PC-9 (cell line): ENCODE measurements at places on chromosomes 12 and 14.
A peak's percentile ranks its signal among the peaks of the same experiment; 100 is the strongest.

DNA sequence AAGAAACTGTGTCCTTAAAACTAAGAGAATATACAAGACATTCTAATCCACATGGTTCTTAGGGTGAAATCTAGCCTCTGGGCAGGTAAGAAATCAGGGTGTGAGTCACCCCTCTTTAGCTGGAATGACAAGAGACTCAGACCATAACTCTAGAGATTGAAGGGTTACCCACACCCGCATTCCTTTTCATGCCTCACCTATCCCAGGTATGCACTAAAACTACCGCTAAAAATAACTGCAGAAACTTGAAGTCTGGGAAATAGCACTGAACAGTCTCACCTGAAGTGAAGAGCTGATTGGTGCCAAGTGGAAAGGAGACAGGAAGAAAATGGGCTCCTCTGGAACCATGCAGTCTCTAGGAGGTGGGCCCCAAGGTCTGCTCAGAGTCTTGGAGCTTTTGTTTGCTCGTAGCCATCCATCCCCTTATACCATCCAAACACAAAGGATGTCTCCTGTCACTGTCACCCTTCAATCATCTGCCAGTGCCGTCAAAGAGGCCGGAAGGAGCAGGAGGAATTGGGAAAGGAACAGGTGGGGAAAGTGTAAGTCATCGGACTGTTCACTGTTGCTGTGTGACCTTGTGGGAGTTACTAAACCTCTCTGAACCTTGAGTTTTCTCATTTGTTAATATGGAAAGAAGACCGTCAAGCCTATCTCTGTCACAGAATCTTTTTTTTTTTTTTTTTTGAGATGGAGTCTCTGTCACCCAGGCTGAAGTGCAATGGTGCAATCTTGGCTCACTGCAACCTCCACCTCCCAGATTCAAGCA, 22.4 kb downstream of the DDX47 start:
- peak; percentile 99 for DNase-seq

DNA sequence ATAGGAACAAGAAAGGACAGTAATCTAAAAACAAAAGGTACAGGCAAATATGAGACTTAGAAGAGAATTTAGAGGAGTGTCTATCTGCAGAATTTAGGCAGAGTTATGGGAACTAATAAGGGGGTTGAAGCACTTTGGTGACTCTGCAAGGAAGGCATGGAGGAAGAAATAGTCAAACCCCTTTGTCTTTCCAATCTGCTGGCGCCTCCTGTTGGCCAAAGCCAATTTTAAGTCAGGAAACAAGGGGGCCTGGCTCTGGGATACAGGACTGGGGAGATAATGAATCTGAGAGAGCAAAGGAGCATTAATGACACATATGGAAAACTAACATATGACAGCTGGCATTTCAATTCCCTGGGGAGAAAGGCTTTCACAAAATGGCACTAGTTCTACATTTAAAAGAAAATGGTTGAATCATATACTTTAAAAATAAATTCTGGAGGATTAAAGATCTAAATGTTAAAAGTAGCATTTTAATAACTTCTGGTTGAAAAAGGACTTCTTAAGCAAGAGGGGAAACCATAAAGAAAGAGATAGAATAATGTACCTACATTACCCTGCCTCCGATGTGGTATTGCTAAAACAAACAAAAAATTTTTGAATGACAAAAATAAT, 48.5 kb upstream of the CSRP2 start:
- no peak for DNase-seq

DNA sequence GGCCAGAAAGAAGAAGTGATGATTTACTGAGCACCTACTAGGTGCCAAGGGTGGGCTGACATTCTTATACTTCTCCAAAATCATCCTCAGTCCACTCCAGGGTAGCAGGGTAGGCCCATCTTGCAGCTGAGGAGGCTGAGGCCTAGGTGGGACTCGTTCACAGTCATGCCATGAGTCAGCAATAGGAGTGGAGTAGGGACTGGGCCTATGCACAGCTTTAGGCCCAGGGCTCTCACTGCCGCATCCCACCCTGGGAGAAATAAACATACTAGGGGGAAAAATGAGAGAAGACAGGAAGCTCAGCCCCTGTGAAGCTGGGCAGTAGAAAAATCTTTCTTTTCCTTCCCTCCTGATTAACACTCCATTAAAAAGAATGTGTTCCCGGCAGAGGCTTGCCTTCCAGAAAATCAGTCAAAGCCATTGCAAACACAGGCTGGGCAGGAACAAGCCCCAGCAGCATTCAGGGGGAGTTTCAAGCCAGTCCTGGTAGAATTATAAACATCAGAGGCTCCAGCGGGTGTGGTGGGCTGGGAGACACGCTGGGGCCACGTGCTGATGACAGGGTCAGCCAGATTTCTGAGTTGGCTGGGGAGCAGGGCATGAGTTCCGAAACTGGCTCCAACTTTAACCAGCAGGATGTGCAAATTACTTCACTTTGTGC, 1.8 kb downstream of the HSPB8 start:
- no peak for DNase-seq

GRCh38 chr12:95553197-95553943, 2.1 kb upstream of the USP44 start:
- no peak for DNase-seq

DNA sequence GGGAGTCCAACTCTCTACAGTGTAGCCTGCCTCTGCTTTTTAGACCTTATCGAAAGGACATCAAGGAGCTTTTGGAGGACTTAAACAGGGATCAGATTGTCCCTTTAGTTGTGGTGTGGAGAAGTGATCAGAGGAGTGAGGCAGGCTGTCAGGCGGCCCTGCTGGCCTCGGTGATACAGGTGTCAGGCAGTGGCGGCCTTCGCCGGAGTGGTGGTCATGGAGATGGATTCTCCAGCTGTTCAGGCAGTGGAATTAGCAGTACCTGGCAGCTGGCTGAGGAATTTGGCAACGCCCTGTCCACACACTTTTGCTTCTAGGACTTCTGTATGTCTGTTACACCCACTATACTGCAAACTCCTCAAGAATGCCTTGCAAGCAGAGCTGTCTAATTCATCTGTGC, 4.2 kb upstream of the CLMN start:
- DNase-seq: no peak

GRCh38 chr14:28762955-28763326, 3.6 kb upstream of the FOXG1 start:
- DNase-seq: no peak

GRCh38 chr12:110067531-110067930, 19.2 kb upstream of the C12orf76 start:
- DNase-seq: no peak

GRCh38 chr14:102419716-102420115, 57.0 kb downstream of the TECPR2 start:
- DNase-seq: no peak

- no peak for DNase-seq
Measured at GRCh38 chr12:75709503-75709902, 198.1 kb upstream of the KRR1 start.

DNA sequence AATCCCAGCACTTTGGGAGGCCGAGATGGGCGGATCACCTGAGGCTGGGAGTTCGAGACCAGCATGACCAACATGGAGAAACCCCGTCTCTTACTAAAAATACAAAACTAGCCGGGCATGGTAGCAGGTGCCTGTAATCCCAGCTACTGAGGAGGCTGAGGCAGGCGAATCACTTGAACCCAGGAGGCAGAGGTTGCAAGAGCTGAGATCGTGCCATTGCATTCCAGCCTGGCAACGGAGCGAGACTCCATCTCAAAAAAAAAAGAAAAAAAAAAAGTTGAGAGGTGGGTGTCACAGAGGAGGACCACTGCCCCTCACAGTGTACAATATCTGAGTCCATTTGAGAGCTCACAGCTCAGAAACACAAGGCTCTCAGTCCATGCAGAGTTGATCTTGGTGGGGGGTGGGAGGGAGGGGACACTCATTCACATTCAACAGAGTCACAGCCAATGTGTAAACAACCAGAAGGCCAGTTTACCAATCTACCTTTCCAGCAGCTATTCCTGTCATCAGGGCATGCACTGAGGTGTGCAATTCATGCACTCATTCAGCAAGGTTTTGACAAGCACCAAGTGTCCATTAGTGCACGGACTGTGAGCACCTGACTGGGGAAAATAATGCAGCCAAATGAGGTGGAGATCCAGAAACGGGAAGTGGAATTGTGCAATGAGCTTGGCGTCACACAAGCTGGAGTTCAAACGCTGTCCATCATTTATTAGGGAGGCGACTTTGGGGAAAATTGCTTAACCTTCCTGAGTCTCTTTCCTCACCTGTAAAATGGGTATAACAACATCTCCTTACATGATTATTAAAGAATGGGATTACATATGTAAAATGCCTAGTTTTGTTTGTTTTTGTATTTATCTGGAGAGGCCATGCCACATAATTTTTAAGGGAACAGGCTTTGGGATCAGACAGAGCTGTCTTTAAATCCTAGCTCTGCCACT, 4.4 kb upstream of the EIF5 start:
- peak; percentile 54 for DNase-seq

GRCh38 chr14:68510201-68511128, 282.4 kb downstream of the ZFP36L1 start:
- no peak for DNase-seq

GRCh38 chr14:90140956-90141316, 79.1 kb downstream of the KCNK13 start:
- peak; percentile 53 for DNase-seq

DNA sequence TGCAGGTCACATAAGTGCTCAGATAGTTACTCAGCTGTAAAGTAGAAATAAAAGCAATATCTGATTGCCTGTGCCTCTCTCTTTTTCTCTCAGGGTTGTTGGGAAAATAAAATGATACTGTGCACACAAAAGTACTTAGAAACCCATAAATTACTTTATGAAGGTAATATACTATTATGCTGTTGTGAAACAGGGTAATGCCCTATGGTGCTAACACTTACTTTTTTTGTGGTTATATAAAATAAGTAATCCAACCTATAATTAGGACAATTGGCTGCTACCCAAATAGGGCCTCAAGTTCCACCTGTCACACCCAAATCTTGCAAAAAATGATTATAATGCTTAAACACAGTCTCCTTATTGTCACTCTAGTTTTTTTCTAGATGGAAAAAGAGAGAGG, 50.6 kb downstream of the DAAM1 start:
- no peak for DNase-seq

- DNase-seq: no peak
Measured at GRCh38 chr14:91311284-91311662, 66.8 kb upstream of the GPR68 start.

- DNase-seq: peak; percentile 56
Measured at GRCh38 chr12:32921397-32921796, 24.8 kb upstream of the PKP2 start.

GRCh38 chr12:60308366-60308991, 712.6 kb downstream of the SLC16A7 start:
- DNase-seq: peak; percentile 40

- DNase-seq: no peak
Measured at GRCh38 chr12:104578453-104578852, 121.7 kb downstream of the CHST11 start.

DNA sequence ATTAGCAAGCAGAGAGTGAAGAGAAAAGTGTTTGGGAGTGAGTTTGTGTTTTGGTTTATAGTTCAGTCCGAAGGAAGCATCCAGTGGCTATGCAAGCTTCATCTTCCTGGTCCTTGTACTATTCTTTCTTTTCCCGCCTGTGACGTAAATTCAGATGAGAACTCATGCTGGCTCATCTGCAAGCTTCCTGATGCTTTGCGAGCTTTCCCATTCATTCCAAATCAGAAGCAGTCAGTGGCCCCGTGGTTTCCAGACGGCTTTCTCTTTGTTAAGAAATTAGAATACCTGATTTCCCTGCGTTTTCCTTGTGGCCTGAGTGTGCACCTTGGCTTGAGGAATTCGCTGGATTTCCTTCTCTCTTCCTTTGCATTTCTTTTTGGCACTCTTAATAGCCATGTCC, 89.5 kb downstream of the TESC start:
- DNase-seq: no peak

- DNase-seq: no peak
Measured at GRCh38 chr12:56082967-56083366, 3.0 kb downstream of the ERBB3 start.

DNA sequence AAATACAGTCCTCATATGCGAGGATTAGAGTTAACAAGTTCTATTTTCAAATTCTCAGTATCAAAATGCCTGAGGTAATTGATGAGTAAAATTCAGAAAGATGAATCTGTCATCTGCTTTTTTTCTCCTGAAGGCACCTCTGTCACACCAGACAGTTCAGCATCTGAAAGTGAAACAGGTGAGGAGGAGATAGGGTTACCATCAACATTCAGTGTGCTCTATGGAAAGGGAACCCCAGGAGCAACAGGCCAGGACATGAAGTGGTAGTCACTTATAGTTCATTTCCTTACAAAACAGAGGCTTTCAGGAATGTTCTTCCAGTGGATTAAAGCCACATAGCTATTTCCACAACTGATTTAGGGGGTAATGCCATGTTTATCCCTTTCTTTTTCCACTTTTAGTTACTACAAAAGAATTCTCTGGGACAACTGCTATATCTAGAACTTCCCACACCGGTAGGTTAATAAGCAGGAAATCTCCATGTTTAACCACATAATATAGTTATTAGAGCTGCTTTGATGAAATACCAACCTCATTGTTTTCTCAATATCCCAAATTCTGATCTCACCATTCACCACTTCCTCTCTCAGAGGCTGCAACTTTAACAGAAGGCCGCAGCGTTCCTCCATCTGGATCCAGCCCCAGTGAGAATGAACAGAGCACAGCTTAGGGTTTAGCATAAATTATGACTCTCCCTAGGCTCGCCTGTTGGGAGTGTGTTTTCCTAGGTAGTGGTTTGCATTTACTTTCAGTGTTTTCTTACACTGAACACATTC, 177.0 kb upstream of the CNTN1 start:
- DNase-seq: no peak

DNA sequence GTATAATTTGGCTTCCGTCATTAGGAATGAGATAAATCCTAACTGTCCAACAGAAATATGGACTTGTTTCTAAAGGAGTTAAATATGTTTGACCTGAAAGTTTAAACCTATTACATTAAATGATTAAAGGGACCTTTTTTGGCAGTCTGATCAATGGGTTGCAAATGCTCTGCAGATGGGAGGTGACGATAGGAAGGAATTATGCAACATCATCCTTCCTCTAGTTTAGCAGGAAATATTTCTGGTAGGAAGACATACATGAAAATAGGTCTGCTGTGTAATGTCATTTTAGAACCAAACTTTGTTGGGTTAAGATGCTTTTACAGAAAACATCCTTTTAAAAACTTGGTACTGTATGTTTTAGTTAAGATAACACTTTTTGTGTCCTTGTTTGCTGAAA, 2.6 kb downstream of the LRRC10 start:
- DNase-seq: no peak

DNA sequence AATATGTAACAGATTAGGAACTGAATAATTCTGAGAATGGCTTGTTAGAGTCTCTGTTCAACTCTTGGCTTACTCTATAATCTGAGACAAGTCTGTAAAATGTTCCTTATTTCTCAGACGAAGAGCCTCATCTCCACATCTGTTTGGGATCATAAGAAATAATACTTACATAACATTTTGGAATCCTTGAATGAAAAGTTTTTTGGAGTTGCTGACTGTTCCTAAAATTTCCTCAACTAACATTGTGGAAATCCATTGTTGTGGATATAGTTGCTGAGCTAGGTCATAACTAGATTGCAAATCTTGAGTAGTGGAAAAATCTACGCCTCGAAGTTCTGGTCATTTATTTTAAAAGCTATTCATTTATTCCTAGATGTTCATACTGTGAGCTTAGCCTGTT, 402.9 kb downstream of the ZFP36L1 start:
- DNase-seq: no peak

GRCh38 chr12:120583478-120584030, 2.4 kb upstream of the POP5 start:
- peak; percentile 47 for DNase-seq
